Natural killer cell treated with Interleukin-12 subunit alpha and Interleukin-12 subunit beta and Interleukin-15 and Interleukin-18, amount 100 ng/mL, for 72 hours (primary cell): ENCODE measurements at places on chromosomes 7 and 10. TPM values are rescaled to one million over a fixed set of nuclear protein-coding genes. Genes with fewer than 3 reads are reported as not detected.

Gene PTN
- total RNA-seq = not detected

DNA sequence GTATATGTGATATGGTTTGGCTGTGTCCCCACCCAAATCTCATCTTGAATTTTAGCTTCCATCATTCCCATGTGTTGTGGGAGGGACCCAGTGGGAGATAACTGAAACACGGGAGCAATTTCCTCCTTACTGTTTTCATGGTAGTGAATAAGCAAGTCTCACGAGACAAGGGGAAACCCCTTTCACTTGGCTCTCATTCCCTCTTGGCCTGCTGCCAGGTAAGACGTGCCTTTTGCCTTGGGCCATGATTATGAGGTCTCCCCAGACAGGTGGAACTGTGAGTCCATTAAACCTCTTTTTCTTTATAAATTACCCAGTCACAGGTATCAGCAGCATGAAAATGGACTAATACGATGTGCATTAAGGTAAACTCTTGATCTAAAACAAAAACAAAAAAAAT is 357.1 kb upstream of the AOAH start:
- no peak overlapping the region for H3K27ac ChIP-seq
- no peak for DNase-seq
- H3K4me3 ChIP-seq = no peak overlapping the region

DNA sequence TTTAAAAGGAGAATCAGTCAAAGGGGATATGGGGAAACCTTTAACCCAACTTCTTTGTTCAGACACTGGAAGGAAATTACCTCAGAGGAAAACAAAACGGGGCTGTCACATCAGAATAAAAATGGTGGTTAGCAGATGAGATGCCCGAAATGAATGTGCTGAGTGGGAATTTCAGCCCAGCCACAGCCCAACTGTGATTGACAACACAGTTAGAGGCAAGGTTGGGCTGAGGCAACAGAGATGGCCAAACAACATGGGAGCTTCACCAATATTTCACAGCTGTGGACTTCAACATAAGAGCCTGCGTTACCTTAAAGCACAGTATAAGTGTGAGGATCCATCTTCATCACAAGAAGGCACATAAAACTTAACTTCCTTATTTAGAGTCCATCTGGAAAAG is 133.5 kb upstream of the PTPRZ1 start:
- H3K27ac ChIP-seq = no peak overlapping the region
- no peaks in the 10 kb centered on the region for H3K4me1 ChIP-seq
- H3K36me3 ChIP-seq = no peaks in the 10 kb centered on the region
- no peak overlapping the region for H3K4me3 ChIP-seq
- DNase-seq = no peak

- H3K4me1 ChIP-seq = no peaks in the 10 kb centered on the region
- no peak overlapping the region for H3K27ac ChIP-seq
- peaks cover 12% of the 10 kb centered on the region for H3K27me3 ChIP-seq
- H3K4me3 ChIP-seq = no peak overlapping the region
- no peaks in the 10 kb centered on the region for H3K36me3 ChIP-seq
- DNase-seq = no peak
Measured at GRCh38 chr10:78413076-78414055, 379.7 kb downstream of the RPS24 start.

DNA sequence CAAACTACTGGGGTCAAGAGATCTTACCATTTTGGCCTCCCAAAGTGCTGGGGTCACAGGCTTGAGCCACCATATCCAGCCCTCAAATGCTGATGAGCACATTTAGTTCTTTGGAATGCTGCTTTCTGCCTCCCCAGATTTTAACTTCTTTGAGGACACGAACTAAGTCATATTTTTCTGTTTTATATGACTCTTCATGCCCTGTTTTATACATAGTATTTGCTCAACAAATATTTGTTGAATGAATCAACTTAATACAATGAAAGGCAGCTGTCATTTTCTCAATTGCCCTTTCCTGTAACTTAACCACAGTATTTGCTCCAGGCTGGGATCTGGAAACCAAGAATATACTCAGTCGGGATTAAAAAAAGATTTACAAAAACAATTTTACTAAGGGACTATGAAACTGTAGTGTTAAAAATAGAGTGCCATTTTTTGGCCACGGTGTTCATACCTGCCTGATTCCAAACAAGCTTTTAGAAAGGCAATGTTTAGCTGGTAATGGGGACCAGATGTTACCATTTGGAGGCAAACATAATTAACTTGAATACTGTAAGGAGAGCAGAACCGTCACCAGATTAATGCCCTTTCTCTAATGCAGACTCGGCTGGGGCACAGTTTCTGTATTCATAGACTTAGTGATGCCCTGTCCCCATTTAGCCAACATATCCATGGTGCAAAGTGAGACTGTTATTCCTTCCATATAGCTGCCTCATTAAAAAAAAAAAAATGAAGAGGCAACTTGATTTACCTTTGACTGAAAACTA is 117.6 kb downstream of the NRP1 start:
- no peak overlapping the region for H3K4me3 ChIP-seq
- DNase-seq = no peak
- peaks cover 16% of the 10 kb centered on the region for H3K4me1 ChIP-seq
- peaks cover 7% of the 10 kb centered on the region for H3K36me3 ChIP-seq

GRCh38 chr10:103681617-103682399 is 173.6 kb downstream of the SH3PXD2A start:
- H3K36me3 ChIP-seq = no peaks in the 10 kb centered on the region
- H3K4me3 ChIP-seq = no peak overlapping the region
- no peak for DNase-seq
- H3K4me1 ChIP-seq = peaks cover 8% of the 10 kb centered on the region
- H3K27me3 ChIP-seq = no peaks in the 10 kb centered on the region

DNA sequence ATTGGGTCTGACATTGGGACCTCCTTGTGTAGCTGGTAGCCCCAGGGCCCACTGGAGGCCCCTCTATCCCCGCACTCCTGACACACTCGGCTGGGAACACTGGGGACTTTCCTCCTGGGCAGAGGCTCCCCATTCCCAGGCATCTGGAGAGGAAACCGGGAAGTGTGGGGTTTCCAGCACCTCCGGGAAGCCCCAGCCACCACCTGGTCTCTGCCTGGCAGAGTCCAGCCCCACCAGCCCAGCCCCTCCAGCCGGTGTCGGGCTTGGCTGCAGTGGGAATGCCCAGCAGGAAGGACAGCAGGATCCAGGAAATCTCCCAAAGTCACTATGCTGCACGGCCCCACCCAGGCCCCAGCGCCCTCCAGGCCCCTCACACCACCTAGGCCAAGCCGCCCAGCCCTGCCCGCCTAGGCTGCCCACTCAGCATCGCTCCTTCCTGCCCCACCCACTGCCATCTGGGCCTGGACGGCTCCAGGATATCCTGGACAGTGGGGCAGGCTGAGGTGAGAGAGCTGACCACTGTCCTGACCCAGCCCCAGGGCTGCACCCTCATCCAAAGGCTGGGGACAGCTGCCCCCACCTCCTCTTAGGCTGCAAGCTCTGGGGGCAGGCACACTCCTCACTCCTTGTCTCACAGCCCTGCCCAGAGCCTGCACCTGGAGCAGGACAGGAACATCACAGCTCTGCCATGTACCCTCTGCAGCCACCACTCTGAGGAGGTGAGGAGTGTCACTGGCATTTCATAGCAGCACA is 11.8 kb downstream of the RASGEF1A start:
- peak overlapping the region; percentile 65 for H3K27ac ChIP-seq
- no peak for DNase-seq
- no peaks in the 10 kb centered on the region for H3K36me3 ChIP-seq
- H3K4me3 ChIP-seq = no peak overlapping the region
- H3K27me3 ChIP-seq = no peaks in the 10 kb centered on the region

GRCh38 chr10:18409599-18410397 is 241.6 kb downstream of the NSUN6 start:
- no peaks in the 10 kb centered on the region for H3K36me3 ChIP-seq
- H3K4me3 ChIP-seq = no peak overlapping the region
- no peak overlapping the region for H3K27ac ChIP-seq
- H3K4me1 ChIP-seq = no peaks in the 10 kb centered on the region
- DNase-seq = no peak

GRCh38 chr10:76429368-76430060 is 998.1 kb downstream of the LRMDA start:
- no peaks in the 10 kb centered on the region for H3K36me3 ChIP-seq
- no peak overlapping the region for H3K27ac ChIP-seq
- peaks cover 2% of the 10 kb centered on the region for H3K27me3 ChIP-seq

DNA sequence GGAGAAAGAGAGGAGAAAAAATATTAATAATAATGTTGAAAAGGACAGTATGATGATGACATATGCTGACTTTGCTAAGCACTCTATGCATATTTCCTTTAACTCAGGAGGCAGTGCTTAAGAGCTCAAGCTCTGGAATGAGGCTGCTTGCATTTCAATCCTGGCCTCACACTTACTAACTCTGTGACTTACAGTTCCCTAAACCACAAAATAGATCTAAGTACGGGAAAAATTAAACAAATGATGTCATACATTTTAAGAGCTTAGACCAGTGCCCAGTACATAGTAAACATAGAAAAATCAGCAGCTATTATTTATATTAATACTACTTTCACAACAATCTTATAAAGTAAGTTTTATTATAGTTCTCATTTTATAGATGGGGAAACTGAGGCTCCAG is 61.3 kb downstream of the GFRA1 start:
- DNase-seq = no peak
- H3K4me1 ChIP-seq = no peaks in the 10 kb centered on the region
- no peak overlapping the region for H3K4me3 ChIP-seq
- H3K36me3 ChIP-seq = no peaks in the 10 kb centered on the region
- H3K27me3 ChIP-seq = no peaks in the 10 kb centered on the region
- H3K27ac ChIP-seq = no peak overlapping the region

Gene LRGUK
- total RNA-seq = 0.50 TPM

GRCh38 chr7:151336027-151336708 is 5.4 kb upstream of the NUB1 start:
- DNase-seq = no peak
- peak overlapping the region; percentile 2 for H3K4me3 ChIP-seq
- H3K27me3 ChIP-seq = no peaks in the 10 kb centered on the region
- H3K4me1 ChIP-seq = peaks cover 16% of the 10 kb centered on the region

Gene PIK3AP1
- 383 TPM for total RNA-seq

DNA sequence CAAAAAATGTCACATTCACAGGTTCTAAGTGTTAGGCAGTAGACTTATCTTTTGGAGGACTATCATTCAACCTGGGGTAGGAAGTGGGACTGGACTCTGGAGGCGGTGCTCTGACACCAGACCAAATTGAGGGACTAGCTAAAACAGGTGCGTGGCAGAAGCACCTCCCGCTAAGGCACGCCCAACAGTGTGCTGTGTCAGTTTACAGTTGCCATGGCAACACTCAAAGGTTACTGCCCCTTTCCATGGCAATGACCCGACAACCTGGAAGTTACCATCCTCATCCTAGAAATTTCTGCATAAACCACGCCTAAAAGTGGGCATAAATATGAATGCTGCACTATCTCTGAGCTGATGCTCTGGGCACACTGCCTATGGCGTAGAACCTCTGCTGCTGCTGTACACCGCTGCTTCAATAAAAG is 14.0 kb upstream of the BLNK start:
- H3K36me3 ChIP-seq = no peaks in the 10 kb centered on the region
- peaks cover 3% of the 10 kb centered on the region for H3K27me3 ChIP-seq

Gene ACSM6
- total RNA-seq = not detected

Gene ZNF467
- 0.10 TPM for total RNA-seq

DNA sequence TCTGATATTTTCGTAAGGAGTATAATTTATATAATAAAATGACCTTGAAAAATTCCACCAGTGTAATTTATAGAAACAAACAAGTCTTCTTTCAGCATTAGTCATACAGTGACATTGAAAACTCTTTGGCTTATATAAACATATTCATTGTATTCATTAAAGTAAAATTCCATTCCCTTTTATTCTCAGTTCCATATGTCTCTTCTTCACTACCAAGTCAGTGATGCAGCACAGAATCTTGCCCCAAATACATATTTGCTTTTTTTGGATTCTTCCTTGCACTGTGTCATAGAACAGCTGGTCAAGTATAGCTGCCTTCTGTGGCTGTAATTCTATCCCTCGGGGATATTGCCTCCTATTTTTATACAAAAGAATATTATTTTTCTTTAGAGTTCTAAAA is 884.5 kb upstream of the POT1 start:
- no peak for DNase-seq
- no peak overlapping the region for H3K4me3 ChIP-seq
- H3K36me3 ChIP-seq = no peaks in the 10 kb centered on the region

DNA sequence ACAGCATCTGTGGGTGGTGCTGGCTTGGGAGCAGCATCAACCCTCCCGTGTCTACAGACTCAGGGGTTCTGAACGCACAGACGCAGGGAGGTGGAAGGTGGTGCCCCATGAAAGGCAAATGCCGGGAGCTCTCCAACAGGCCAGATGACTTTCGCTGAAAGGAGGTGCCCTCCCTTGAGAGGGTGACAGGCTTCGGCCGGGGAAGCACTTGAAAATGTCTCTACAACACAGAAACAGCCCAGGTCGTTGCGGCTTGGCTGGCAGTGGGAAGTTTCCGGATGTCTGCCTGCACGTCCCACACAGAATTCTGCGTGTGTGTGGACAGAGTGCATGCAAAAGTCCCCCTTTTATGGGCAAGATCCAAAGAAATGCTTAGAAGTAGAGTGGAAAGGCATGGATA is 239.6 kb downstream of the SKAP2 start:
- DNase-seq = no peak
- no peak overlapping the region for H3K4me3 ChIP-seq
- H3K27me3 ChIP-seq = no peaks in the 10 kb centered on the region
- no peaks in the 10 kb centered on the region for H3K36me3 ChIP-seq

DNA sequence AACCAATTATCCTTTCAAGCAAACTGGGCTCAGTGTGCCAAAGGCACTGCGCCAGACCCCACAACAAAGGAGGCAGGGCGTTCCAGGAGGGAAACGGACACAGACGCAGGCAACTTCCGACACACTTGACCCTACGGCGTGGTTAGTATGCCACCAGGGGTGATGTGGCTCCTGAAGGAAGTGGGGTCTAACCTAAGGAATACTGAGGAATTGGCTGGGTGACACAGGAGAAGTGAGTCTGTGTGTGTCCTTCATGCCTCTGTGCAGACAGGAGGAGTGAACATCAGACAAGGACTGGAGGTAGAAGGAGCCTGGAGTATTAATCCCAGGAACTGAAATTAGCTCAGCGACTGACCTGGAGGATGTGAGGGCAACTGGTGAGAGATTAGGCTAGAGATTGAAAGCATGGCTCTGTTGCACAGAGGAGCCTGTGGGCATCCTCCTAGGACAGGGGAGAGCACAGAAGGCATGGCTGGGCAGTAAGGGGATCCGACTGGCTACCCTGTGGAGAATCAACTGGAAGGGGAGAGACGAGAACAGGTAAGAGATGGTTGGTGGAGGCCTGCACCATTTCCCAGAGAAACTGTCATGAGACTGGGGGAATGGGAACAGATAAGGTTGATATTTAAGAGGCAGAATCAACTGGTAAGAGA is 27.8 kb downstream of the GSDME start:
- peaks cover 15% of the 10 kb centered on the region for H3K27me3 ChIP-seq
- H3K4me3 ChIP-seq = no peak overlapping the region
- H3K4me1 ChIP-seq = peaks cover 16% of the 10 kb centered on the region
- no peak overlapping the region for H3K27ac ChIP-seq

Gene VSTM4
- total RNA-seq = 0.38 TPM

- DNase-seq = no peak
- H3K27me3 ChIP-seq = peaks cover 21% of the 10 kb centered on the region
- H3K36me3 ChIP-seq = no peaks in the 10 kb centered on the region
- no peak overlapping the region for H3K4me3 ChIP-seq
Measured at GRCh38 chr7:155422599-155423336, 35.2 kb upstream of the EN2 start.
